ENCODE measurements at places on chromosomes 1 and 21.

- DNase-seq: peak; percentile 18
These were observed 60.1 kb upstream of the KAZN start for GRCh38 chr1:14538335-14538734.

GRCh38 chr21:42429856-42430255 is 26.2 kb downstream of the UBASH3A start:
- peak; percentile 49 for DNase-seq

- DNase-seq: no peak
These were observed 306.0 kb downstream of the ASTN1 start for GRCh38 chr1:176858433-176858916.

DNA sequence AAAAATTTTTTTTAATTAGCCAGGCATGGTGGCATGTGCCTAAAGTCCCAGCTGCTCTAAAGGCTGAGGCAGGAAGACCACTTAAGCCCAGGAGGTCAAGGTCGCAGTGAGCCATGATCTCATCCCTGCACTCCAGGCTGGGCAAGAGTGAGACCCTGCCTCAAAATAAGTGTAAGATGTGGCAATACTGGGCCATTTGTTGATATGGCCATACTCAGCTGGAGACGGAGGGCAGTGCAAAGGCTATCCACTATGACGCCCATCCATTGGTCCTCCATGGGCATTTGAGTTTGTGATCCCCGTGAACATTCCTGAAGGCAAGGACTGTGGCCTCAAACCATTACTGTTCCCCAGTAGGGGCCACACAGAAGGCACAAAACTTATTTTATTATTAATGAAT is 1.5 kb downstream of the CASP9 start:
- no peak for DNase-seq

DNA sequence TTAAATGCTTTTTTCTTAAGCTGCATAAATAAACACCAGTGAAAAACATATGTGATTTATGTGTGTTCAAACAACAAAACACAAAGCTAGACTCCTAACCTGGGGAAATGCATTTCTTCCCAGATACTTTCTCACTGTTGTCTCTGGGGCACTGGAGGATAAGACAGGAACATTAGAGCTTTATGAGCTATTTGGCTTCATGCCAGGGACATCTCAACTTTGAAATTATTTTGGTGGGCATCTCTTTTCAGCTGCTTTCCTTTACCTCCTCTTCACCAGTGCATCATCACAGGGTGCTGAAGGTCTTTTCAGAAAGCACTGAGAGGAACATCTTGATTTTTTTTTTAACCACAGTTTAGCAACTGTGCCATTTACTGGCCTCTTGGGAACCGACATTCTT is 212.9 kb downstream of the DNM3 start:
- no peak for DNase-seq

GRCh38 chr21:41974752-41975053 is 20.9 kb upstream of the C2CD2 start:
- no peak for DNase-seq

DNA sequence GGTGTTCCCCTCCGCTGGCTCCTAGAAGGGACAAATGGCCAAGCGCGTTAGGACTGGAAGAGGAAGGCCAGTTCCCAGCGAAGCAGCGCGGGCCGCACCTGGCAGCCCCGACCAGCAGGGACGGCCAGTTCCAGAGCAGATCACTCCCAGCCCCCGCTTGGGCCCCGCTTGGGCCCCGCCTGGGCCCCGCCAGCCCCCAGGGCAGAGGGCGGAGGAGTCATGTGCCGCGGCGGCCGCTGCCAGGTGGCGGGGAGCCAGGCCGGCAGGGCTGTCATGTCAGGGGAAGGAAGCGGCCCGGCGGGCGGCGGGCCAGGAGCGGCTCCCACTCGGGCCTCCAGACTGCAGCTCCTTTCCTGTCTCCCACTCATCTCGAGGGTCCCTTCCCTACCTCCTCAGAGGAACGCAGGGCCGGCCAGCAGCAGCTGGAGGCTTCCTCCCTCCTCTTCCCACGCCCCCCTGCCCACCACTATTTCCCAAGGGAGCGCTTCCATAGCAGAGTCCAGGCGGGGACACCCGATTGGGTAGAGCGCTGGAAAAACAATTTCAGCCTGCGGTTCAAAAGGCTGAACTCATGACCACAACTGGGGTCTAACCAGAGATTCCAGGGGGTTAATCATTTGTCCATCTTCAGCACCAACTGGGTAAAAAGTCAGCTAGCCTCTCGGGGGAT is 16.5 kb downstream of the ZNF697 start:
- no peak for DNase-seq

DNA sequence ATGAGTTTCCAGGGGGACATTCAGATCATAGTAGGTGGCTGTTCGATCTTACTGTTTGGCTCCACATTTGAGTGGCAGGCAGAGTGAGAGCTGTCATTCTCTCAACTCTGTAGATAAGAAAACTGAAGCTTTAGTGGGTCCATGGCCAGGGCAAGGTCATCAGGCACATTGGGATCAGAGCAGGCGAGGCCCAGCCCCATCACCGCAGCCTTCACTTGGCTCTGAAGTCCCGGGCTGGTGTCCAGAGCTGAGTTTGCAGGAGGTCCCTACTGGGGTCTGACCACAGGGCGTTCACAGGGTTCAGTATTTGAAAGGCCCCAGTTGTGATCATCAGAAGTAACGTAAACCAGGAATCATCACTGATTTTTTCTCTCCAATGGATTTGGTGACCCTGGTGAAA is 76.7 kb downstream of the OBSCN start:
- no peak for DNase-seq

DNA sequence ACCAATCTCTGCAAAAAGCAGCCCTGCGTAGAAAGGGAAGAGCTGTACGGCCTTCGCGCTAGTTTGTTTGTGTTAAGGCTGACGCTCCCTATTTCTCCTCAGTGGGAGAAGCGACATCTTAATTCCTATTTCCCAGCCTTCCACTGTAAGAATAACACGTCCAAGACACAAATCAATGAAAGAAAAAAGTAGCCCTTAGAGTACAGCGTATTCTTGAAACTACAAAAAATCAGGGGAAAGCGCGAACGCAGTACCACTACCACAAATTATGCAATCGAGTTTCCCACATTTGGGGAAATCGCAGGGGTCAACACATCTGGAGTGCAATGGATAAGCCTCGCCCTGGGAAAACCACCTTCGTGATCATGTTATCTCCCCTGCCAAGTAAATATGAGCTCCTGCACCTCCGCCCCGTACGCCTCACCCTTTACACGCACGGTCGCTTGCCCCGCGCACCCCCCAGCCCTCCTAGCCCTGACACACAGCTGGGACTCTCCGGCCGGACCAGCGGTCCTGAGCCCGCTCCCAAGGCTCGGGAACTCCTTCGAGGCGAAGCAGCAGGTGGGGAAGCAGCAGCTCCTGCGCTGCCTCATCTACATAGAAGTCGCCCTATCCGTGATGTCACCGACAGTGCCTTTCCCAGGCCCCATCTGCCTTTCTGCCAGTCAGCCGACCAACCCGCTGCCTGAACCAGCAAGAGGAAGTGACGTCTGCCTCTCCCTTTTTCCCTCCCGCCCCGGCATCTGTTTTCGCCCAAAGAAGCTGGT is 94.7 kb downstream of the PPIAL4G start:
- peak; percentile 80 for DNase-seq

- no peak for DNase-seq
These were observed 1.0 kb upstream of the ERG start for GRCh38 chr21:38499296-38499695.

- DNase-seq: no peak
These were observed 18.8 kb downstream of the CEP350 start for GRCh38 chr1:179973198-179974110.

DNA sequence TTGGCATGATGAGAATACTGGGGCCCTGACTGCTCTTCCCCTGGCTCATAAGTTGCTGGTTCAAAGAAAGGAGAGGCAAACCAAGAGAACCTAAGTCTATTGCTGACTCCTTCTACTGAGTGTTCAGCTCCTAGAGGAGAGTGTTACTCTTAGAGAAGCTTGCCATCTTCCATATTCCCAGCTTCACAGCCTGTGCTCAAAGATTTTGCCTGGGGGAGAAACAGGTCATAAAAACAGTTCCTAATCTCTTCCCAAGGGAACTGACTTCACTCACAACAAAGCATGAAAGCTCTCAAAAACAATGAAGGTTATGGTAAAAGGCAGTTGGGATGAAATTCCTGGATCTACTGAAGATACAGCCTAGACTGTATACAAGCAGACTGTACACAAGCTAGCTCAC is 37.1 kb downstream of the LRRC40 start:
- no peak for DNase-seq

DNA sequence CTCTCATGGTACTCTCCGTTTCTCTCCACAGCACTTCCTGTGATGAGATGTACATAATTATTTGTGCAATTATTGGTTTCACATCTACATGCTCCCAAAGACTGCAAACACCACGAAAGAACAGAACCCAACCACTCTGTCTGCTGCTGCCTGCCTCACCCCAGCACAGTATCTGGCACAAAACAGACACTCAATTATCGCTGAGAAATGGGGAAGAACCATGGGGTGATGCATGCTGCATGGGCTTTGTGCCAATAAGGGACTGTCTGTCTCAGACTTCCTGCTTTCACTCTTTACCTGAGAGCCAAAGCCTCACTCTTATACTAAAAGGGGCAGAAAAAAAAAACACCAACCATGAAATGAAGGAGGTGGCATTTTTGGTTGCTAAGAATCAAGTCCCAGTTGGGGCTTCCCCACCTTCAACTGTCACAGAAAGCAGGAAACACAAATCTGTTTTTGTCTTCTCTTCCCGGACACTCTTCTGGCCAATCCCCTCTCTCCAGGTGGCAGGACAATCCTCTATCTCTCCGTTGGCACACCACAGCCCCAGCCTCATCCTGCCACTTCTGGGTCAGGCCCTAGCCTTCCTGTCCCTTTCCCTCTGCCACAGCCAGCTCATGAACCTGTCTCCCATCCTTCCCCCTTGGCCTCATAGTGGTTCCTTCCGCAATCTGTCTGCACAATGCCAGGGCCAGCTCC is 82.0 kb downstream of the TGFBR3 start:
- no peak for DNase-seq

DNA sequence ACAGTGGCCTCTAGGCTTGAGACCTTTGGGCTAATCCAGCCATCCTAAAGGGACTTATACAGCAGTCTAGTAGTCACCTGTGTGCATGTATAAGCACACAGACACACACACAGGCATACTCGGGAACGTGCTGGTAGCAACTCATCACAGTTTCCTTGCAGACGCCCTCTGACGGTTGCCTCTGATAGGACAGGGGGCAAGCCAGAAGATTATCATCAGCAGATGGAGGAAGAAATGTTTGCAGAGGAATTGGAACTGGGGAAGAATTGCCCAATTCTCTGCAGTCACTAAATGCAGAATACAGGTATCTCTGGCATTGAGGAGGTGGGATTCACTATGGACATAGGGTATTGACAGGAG is 222.2 kb downstream of the C1orf94 start:
- DNase-seq: no peak

- no peak for DNase-seq
These were observed 38.8 kb downstream of the PDPN start for GRCh38 chr1:13622446-13622845.

DNA sequence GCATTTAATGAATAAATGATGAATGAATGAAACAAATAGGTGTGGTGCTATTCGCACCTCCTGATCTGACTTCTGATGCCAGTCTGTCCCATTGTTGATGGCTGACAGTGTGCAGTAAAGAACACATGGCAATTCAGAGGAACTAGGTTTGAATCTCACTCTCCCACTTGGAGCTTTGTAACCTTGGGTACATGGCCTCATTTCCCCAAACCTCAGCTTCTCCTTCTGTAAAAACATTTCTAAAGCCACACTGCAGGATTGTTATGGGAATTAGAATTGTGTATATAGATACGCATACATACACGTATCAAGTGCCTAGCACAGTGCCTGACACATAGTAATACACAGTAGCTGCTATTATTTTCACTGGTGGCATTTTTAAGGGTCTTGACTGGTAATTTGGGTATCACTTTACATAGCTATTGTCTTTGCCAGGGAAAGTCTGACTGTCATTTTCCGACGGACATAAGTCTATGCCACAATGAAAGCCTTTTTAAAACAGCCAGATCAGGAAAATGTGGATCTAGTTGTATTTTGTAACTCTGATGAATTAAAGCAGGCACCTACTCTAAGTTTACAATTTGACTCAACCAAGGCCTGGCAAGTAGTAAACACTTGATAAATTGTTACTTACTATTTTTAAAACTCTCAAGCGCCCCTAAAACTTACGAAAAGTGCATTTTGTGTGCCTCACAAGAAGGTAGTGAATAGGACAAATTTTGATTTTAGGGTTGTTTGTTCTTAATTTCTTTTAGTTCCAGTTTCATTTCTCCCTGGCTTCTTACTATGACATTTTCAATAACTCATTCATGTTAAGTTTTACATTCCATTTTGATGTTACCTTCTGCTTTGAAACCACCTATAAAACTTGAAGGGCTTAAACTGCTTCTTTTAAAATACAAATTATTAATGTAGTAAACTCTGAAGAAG is 164.4 kb downstream of the SDCCAG8 start:
- DNase-seq: no peak

DNA sequence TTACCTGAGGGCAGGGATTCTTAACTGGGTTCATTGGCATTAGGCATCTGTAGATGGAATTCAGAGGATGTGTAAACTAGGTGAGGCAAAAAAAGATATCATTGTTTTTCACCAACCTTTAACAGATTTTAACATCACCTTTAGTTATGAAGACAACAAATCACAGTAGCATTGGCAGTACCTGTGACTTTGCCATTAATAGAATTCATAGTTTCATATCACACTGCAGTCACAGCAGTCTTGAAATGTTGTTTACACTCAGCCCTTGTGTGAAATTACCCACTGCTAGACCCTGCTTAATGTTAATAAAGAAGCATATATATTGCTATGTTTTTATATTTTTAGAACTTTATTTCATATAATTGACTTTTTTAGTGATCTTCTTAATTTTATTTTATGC is 1.7 kb upstream of the INAVA start:
- no peak for DNase-seq
